ENCODE measurements at places on chromosomes 11 and 22.
A peak's percentile ranks its signal among the peaks of the same experiment; 100 is the strongest.

DNA sequence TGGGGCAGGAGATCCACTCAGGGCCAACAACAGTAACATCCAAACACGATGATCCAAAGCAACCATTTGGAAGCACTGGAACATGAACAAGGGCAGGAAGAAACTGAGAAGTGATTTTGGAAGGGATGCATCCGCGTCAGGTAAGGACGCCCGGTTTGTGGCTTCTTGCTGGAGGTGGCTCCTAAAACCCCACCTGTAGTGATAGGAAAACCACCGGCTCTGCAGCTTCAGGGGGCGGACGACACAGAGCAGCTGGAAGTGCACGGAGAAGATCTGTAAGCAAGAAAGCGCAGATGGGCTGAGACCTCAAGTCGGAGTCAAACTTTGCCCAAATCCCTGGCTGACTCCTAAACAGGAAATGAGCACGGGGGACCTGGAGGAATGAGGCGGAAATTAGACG, 1066.1 kb downstream of the BRD1 start:
- peak; percentile 10 for DNase-seq

DNA sequence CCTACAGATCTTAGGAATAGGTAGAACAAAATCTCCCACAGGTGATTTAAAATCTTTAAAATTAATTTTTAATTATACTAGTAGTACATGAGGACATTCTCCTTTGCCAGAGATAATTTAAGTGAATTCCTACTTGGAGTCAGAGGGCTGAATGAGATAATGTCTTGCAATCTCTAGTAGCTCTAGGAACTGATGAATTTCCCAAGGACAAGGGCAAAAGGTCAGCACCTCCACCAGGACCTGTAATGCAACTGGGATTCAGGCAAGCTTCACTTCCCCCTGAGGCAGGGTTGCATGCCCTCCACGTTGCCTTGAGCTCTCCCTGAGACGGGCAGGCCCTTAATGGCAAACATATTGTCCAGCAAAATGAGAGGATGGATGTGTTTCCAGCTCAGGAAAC, 330.3 kb upstream of the PITPNB start:
- no peak for DNase-seq

DNA sequence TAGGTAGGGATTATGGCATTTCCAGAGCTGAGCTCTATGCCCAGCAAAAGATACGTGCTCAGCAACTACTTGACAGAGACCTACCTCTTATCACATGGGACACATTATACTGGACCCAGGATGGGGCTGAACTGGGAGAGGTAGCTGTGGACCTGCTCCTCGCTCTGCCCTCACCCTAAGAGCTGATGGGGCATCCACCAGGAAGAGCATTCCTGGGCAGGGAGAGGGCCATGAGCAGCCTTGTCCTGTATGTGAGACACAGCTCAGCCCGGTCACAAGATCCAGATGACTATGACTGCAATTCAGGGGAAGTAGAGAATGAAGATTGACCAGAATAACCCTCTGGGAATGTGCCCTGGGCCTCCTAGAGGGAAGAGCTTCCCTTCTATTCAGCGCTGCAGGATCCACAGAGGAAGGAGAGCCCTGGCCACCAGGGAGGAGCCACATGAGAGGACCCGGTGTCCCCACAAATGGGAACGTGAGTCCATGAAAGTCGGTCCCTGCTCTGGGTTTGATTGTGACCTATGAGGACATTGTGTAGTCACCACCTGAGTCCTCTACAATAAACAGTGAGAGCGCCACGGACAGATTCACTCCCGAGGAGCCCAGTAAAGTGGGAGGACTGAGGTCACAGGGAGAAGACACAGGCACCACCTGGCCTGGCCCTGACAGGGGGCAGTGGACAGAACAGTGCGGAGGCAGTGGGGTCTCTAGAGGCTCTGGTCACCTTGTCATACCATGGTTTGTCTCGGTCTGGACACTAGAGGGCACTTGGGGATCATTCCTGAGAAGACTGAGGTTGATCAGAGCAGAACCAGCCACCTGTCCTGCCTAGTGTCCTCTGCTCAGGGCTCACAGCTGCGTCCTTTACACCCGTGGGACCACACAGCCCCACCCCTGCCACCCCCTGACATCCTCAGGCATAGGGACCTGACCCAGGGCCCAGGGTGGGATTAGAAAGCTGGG, 99.5 kb downstream of the ZNF280B start:
- peak; percentile 57 for DNase-seq

DNA sequence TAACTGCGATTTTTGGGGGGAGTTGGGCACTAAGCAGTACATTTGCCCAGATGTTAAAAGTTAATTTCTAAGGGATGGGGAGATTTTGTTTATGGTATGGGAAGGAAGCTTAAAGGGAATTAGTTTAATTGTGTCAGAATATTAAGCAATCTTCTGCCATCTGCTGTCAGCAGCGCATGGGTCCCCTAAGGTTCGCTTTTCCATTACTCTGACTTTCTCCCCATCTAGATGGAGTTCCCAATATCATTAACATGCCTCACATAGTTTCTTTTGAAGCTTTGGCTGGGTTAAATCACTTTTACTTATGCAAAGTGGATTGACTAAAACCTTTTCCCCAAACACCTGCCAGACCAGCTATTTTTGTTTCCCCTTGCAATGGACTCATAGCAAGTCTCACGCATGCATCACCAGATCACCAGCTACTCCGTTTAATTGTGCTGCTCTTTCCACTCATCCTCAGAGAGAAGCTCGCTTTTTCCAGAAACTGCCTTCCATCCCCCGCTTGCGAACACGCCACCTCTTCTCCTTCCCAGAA, 172.7 kb downstream of the FAT3 start:
- no peak for DNase-seq

DNA sequence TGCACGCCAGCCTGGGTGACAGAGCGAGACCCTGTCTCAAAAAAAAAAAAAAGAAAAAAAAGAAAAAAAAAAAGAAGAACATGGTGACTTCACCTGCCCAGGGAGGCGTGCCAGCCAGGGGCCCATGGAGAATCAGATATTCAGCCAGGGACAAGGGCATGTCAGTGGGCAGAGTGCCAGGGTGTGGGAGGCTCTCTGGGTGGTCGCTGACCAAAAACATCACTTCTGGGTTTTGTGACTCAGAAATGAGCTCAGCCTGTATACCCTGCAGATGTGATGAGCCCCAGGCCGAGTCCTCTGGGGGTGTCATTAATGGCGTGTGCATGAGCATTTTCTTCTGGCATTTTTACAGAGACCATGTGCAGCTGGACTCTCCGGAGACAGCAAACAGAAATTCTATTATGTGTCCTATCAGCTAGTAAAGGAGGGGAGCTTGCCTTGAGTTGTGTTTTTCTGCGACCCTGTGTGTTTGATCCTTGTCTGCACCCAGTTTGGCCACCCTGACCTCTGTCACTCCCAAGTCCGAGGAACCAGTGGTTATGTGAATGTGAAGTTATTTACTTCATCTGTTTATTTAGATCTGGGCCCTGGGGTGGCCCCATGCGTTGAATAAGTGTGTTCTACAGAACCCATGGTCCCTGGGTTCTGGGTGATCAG, 53.6 kb downstream of the BCR start:
- DNase-seq = no peak

DNA sequence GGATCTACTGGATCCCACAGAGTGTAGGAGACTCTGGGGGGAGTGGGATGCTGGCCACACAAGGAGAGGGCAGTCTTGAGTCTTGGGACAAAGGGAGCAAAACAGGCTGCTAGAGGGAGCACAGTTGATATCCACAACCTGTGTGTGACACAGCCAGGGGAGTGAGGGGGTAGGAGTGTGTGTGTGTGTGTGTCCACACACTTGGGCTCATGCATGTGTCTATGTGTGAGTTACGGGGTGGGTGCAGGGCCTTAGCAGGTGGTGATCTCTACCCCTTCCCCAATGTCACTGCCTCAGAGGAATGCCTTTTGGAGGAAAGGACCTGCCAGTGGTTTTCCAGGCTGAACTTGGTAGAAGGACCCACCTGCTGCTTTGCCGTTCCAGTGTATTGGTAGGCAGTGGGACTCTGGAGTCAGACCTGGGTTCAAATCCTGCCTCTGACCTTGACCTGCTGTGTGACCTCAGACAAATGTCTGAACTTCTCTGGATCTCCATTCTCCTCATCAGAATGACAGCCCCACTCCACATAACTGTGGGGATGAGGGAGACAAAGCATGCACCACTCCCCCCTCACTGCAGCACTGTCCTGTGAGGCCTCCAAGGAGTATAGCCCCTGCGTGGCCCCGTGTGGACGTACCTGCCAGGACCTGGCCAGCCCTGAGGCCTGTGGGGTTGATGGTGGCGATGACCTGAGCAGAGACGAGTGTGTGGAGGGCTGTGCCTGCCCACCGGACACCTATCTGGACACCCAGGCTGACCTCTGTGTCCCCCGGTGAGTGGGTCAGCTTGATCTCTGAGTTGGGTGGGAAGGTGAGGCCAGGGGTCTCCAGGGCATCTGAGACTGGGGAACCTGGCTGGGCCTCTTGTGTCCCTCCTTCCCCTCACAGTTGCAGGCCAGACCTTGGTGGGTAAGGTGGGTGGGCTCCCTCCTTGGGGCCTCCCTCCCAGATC, 27.4 kb downstream of the OTOG start:
- DNase-seq = peak; percentile 17

GRCh38 chr11:96506953-96507354, 117.1 kb downstream of the JRKL start:
- DNase-seq = no peak

DNA sequence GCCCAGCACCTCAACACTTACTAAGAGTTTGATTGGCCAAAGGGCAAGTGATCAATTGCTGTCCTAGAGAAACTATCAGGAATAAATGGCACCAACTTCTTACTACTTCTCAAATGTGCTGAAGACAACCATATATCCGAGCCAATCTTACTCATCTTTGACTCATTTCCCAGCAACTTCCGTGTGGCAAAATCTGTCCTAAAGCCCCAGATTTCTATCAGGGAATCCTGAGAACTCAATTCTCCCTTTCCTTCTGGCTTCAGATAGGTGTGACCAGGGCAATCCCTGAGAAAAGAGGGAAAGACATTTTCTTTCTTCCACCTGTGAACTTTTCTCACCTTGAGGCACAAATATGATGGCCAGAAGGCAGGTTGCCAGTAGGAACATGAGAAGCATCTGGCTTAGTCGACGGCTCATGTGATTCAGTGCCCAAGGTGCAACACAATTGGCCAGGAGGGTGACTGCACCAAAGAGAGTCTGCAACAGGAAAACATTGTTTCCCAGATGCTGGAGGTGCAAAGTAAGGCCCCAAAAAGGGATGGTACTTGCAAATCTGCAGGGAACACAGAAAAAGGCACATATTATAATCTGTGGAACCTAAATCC, 21.8 kb upstream of the SLC22A24 start:
- no peak for DNase-seq

DNA sequence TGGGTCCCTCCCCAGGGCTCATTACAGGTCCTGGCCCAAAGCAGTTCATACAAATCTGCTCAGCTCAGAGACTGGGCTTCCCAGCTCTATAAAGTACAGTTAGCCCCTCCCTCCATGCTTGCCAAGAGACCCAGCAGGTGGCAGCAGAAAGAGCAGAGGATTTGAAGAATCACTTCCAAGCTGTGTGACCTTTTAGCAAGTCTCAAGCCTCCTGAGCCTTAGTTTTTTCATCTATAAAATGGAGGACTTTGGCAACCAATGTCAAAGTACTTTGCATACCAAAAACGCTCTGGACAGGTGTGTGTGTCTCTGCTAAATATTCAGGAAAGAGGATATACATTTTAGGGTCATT, 26.6 kb downstream of the RELT start:
- DNase-seq = no peak

DNA sequence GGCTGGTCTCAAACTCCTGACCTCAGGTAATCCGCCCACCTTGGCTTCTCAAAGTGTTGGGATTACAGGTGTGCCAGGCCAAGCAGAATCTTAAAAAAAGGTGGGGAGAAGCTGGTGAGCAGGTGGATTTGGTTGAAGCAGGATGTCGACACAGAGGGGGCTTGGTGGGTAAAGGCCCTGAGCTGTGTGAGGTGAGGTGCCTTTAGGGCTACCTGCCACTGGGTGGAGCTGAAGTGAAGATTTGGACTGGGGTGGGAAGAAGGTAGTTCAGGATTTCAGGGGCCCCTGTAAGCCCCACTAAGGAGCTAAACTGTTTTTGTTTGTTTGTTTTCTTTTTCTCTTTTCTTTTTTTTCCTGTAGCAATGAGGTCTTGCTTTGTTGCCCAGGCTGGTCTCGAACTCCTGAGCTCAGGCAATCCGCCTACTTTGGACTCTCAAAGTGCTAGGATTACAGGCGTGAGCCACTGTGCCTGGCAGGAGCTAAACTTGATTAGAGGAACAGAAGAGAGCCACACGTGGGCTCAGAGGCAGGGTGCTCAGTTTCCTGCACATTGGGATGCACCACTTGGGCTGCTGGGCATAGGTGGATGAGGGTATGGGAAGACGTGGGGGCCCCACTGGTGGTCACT, 6.0 kb downstream of the P2RX6 start:
- DNase-seq = peak; percentile 74

- DNase-seq = no peak
These were observed 4.8 kb upstream of the NUP98 start for GRCh38 chr11:3802011-3802790.

DNA sequence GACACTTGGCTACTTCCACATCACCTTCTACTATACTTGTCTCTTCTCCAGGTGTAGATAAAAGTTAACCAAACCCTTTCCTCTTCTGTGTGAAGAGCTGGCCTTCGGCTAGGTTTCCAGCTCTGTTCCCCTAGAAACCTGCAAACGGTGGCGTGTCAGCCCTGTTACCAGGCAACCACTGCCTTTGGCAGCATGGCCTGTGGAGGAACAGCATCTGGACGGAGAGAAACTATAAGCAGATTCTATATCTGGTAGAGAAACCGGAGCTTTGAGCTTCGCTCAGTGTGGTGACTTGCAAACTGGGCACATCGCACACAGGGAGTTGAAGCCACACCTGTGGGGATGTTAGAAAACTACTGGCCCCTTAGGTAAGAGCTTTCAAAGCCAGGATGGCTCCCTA, 35.9 kb downstream of the ARAP1 start:
- DNase-seq = no peak

DNA sequence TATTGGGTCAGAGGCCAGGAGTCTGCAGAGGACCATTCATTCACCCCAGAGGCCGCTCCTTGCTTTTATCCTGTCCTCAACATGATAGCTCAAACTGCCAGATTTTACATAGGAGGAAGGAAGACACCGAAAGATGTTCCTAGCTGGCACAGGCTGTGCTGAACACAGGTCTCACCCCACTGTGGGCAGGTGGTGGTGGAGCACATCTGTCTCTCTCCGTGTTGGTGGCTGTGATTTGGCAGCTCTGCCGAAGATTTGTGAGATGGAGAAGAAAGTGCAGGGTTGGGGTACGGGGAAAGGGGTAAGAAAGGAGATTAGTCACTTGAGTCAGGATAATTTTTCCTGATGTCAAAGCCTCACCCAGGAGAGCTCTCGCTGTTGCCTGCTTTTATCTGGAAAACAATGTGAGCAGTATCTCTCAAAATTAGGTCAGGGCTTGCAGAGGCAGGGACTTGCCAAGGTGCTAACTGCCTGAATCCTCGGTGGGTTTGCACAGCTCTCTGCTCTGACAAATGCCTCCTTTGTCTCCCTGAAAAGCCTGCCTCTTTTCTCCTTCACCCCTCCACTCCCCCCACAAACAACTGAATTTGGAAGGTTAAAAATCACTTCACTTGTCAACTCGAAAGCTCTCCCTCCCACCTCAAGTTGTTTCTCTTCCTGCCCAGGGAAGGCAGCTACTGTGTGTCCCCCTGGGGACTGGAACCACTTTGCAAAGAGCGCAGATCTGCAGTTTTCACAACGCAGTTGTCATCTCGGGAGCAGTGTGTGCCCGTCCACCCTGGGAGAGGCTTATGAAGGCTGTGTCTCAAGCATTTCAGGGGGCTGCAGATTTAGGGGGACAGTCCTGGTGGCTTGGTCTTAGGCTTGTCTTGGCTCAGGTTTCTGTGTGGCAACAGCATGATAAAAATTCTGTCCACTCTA, 299.7 kb downstream of the ST3GAL4 start:
- no peak for DNase-seq

GRCh38 chr22:48803948-48804810, 1023.5 kb downstream of the BRD1 start:
- no peak for DNase-seq

Data from H9 (cell line).